Suprapubic skin (tissue), 4 donors: ENCODE measurements at places on chromosomes 1 and 21.

DNA sequence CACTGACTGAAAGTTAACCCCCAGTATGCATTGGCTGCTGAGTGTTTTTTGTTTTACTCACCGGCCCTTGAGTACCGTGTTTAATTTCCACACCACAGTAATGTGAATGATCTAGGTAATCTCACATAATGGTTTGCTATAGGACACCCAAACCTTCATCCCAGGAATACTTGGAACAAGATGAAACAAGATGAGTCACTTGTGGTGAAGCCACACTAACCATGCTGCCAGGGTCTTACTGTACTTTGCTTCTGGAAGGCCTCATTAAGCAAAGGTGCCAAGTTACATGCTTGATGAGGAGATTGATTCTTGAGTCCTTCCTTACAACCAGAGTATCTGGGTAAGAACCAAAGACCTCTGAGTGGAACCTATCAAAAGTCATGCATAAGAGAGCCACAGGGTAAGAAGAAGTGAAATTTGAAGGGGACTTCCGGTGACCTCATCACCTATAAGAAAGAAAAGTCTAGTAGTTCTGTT lies 163.3 kb downstream of the NRIP1 start:
- no peaks in the 10 kb centered on the region for H3K27me3 ChIP-seq
- no peaks in the 10 kb centered on the region for H3K4me1 ChIP-seq
- no peaks in the 10 kb centered on the region for H3K36me3 ChIP-seq
- DNase-seq, result no peak
- no peak overlapping the region for H3K4me3 ChIP-seq

GRCh38 chr1:7524341-7525337 lies 246.5 kb upstream of the VAMP3 start:
- H3K36me3 ChIP-seq, result no peaks in the 10 kb centered on the region
- no peaks in the 10 kb centered on the region for H3K4me1 ChIP-seq
- no peak overlapping the region for H3K27ac ChIP-seq
- peaks cover 6% of the 10 kb centered on the region for H3K27me3 ChIP-seq

GRCh38 chr1:47438165-47439016 lies 547 bp downstream of the FOXD2 start:
- H3K4me3 ChIP-seq, result peak overlapping the region; percentile 63
- no peak overlapping the region for H3K27ac ChIP-seq
- H3K27me3 ChIP-seq, result peaks cover 96% of the 10 kb centered on the region
- peaks cover 50% of the 10 kb centered on the region for H3K4me1 ChIP-seq
- no peaks in the 10 kb centered on the region for H3K36me3 ChIP-seq

DNA sequence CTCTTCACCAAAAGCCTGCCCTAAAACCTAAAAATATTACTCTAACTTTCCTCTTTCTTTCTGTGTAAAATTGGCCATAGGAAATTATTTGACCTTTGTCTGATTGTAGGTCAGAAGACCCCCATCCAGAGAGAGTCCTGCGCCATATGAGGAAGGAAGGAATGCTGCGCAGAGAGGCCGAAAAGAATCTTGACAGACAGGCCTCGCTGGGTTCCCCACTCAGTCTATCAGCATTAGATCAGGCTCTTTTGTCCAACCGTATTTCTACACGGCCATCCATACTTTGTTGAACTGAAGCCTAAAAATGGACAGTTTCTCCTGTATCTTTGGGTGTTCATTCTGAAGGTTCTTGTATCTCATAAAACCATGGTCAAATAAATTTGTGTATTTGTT lies 4.3 kb upstream of the SLC30A2 start:
- H3K27me3 ChIP-seq, result peaks cover 73% of the 10 kb centered on the region
- DNase-seq, result no peak
- H3K27ac ChIP-seq, result no peak overlapping the region

GRCh38 chr21:15333951-15334350 lies 269.2 kb upstream of the NRIP1 start:
- no peaks in the 10 kb centered on the region for H3K4me1 ChIP-seq
- H3K4me3 ChIP-seq, result no peak overlapping the region
- H3K27me3 ChIP-seq, result no peaks in the 10 kb centered on the region
- no peak for DNase-seq
- H3K27ac ChIP-seq, result no peak overlapping the region
- no peaks in the 10 kb centered on the region for H3K36me3 ChIP-seq

GRCh38 chr1:46755121-46755520 lies 36.2 kb upstream of the EFCAB14 start:
- no peak overlapping the region for H3K27ac ChIP-seq
- H3K4me3 ChIP-seq, result no peak overlapping the region
- no peaks in the 10 kb centered on the region for H3K27me3 ChIP-seq
- H3K4me1 ChIP-seq, result peaks cover 78% of the 10 kb centered on the region
- no peak for DNase-seq
- no peaks in the 10 kb centered on the region for H3K36me3 ChIP-seq

- no peaks in the 10 kb centered on the region for H3K4me1 ChIP-seq
- DNase-seq, result no peak
- H3K27ac ChIP-seq, result no peak overlapping the region
- no peaks in the 10 kb centered on the region for H3K36me3 ChIP-seq
Observed at GRCh38 chr1:7136166-7136953, 351.1 kb downstream of the CAMTA1 start.

DNA sequence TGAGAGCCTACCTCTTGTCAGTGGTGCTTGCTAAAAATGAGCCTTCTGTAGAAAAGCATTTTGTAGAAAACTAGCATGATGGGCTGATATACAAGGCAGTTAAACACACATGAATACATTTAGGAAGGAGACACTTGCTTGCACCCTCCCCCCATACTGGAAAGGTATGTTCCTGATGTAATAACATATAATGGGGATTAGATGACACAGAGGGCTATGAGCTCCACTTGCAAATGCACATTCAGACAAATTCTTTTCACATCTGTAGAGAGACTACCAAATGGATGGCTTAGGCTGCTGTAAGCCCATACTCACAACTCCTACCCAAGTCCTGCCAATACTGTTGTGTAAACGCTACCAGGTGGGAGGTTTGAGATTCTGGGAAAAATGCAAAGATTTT lies 634.0 kb downstream of the SMYD3 start:
- H3K36me3 ChIP-seq, result no peaks in the 10 kb centered on the region
- peaks cover 8% of the 10 kb centered on the region for H3K4me1 ChIP-seq

GRCh38 chr21:34927992-34928391 lies 121.1 kb downstream of the RUNX1 start:
- no peaks in the 10 kb centered on the region for H3K27me3 ChIP-seq
- no peaks in the 10 kb centered on the region for H3K36me3 ChIP-seq
- H3K4me1 ChIP-seq, result no peaks in the 10 kb centered on the region
- no peak overlapping the region for H3K4me3 ChIP-seq

DNA sequence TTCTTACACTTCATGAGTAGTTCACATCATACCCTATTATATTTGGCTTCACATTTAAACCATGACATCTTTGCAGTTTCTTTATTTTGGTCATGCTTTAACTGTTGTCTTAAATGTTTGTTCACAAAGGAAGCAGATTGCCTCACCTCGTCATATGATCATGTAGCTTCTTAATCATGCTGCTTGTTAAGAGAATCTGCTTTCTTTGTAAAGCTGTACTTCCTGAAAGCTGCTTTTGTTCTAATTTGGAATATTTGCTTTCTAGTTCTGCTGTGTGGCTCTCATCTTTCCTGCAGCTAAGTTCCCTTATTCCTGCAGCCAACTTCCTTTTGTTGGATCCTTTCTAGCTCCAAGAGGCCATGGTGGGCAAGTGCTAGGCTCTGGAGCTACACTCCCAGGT lies 62.9 kb upstream of the SIM2 start:
- H3K27me3 ChIP-seq, result no peaks in the 10 kb centered on the region
- H3K36me3 ChIP-seq, result no peaks in the 10 kb centered on the region
- H3K4me1 ChIP-seq, result no peaks in the 10 kb centered on the region
- H3K4me3 ChIP-seq, result no peak overlapping the region
- DNase-seq, result no peak
- H3K27ac ChIP-seq, result no peak overlapping the region

DNA sequence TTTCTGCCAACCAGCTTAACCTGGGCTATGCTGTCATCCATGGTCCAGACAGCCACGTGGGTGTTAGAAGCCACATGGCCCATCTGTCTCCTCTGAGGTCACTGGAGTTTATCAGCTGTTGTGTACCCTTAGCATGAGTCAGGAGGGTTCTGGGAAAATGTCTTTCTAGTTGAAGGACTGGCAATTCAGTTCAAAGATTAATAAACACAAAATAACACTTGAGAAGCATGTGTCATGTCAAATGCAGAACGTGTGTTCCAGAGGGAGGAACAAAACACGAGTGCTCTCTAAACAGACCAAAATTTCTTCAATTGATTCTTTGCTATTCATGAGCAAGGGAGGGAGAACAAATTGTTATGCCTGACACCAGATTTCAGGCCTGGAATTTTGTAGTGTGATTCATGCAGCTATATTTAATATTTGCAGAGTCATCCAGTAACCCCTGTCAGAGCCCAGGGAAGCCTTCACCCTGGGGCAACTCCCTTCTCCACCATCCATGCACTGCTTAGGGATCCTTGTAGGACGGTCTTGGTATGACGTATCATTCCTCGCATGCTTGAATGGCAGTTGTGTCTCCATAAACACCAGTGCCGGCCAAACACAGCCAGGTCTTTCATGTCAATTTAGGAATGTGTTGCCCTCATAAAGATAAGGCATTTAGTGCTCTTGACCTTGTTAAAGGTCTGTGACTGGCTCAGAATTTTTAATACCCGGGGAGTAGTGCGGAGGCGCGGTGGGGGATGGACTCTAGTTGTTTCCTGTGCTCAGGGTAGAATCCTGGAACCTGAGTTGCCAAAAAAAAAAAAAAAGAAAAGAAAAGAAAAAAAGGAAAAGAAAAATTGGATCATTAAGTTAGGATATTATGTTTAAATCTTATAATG lies 27.7 kb upstream of the DYRK1A start:
- H3K27ac ChIP-seq, result peak overlapping the region; percentile 72
- H3K36me3 ChIP-seq, result no peaks in the 10 kb centered on the region
- H3K4me3 ChIP-seq, result no peak overlapping the region
- no peak for DNase-seq
- H3K4me1 ChIP-seq, result peaks cover 10% of the 10 kb centered on the region
- no peaks in the 10 kb centered on the region for H3K27me3 ChIP-seq

DNA sequence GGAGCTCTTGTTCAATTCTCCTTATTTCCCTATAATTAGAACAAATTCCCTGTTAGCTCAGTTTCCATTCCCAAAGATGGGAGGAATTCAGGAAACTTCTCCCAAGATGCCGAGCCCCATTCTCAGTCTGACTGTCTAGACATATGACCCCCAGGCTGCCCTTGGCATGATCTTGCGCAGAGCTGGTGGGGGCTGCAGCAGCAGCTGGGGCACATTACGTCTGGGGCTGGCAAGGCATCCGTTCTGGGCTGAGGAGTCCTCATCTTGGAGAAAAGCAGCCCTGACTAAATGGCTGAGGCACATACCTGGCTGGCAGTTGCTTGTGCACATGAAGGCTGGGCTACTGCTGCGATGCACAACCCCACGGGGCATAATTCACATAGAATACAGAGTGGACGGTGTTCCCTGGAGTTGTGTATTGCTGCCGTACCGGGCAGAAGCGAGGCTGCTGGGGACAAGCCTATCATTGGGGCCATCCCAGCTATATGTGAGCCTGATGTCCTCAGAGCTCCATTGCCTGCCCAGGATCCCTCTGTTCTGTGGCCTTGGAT lies 36.4 kb upstream of the TRABD2B start:
- H3K4me3 ChIP-seq, result no peak overlapping the region
- DNase-seq, result peak; percentile 31
- H3K36me3 ChIP-seq, result no peaks in the 10 kb centered on the region
- no peaks in the 10 kb centered on the region for H3K4me1 ChIP-seq

- no peak for DNase-seq
- H3K27ac ChIP-seq, result peak overlapping the region; percentile 99
- no peaks in the 10 kb centered on the region for H3K36me3 ChIP-seq
- no peaks in the 10 kb centered on the region for H3K27me3 ChIP-seq
Observed at GRCh38 chr1:153534226-153534924, 1.4 kb downstream of the S100A6 start.

DNA sequence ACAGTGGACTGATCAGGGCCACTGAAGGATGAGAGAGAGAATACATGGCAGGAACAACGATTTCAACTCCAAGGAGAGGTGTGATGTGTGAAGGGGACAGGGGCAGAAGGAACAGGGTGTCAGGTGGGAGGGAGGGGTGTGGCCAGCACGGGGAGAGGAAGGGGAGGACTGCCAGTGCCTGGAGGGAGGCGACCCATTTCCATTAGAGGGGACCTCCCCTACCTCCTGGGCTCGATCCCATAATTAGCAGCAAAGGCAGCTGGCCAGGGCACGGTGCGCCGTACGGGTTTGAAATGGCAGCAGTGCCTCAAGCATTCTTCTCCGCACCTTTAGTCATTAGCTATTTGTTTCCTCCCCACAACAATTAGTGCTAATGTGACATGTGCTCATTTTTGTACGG lies 22.7 kb downstream of the CRYAA start:
- H3K27me3 ChIP-seq, result no peaks in the 10 kb centered on the region
- no peak overlapping the region for H3K27ac ChIP-seq
- no peak overlapping the region for H3K4me3 ChIP-seq
- H3K36me3 ChIP-seq, result no peaks in the 10 kb centered on the region
- peak; percentile 57 for DNase-seq

DNA sequence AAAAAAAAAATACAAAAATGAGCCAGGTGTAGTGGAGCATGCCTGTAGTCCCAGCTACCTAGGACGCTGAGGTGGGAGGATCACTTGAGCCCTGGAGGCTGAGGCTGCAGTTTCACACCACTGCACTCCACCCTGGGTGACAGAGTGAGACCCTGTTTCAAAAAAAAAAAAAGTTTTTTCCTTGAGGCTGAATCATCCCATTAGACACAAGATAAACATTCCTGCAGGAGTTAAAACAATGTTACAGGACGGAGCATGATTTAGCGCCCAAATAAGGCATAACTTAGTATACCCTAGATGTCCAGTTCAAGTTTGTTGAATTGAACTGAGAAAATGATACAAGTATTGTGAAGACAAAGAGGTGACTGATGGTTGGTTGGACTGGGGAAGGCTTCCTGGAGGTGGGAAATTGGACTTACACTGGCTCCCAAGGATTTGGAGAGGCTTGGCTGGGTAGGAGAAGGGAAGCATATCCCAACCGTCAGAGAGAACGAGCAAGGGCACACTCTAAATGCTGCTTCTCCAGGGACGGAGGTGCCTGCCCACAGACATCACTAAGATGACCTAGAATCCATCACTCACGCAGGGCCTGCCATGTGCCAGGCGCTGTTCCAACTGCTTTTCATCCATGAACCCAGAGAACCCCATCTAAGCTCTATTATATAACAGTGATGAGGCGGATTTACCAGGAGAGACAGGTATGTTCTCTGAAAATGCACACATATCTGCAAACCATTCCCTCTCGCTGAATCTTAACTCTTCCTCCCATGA lies 610.6 kb downstream of the KIF26B start:
- no peaks in the 10 kb centered on the region for H3K4me1 ChIP-seq
- no peak for DNase-seq
- H3K27ac ChIP-seq, result no peak overlapping the region
- no peaks in the 10 kb centered on the region for H3K27me3 ChIP-seq
- H3K4me3 ChIP-seq, result no peak overlapping the region
- no peaks in the 10 kb centered on the region for H3K36me3 ChIP-seq
